ENCODE measurements at places on chromosomes 2 and 18.

DNA sequence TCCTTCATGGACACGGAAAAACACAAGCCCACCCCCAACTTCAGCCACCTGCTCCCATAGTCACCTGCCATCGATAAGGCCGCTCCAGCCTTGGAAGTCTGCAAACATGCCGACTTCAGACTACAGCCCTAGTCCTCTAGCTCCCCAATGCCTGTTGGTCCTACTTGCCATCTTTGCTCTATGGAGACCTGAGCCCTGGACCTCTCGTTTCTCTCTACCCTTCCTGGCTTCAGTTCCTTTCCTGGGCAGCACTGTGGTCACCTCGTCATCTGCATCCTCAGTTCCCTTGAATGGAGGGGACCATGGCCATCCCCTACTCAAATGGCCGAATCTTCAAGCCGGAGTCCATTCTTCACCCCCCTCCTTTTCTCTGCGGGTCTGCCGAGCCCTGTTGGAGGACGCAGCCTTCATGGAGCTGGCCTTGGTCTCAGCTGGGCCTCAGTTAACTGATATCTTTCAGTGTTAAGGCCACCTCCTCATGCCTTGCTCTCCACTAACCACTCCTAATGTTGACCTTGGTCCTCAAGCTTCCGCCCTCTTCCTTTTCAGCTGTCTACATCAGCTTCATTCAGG is 47.7 kb upstream of the GBX2 start:
- DNase-seq: no peak

- no peak for DNase-seq
Observed at GRCh38 chr2:143524119-143524553, 394.9 kb downstream of the ARHGAP15 start.

DNA sequence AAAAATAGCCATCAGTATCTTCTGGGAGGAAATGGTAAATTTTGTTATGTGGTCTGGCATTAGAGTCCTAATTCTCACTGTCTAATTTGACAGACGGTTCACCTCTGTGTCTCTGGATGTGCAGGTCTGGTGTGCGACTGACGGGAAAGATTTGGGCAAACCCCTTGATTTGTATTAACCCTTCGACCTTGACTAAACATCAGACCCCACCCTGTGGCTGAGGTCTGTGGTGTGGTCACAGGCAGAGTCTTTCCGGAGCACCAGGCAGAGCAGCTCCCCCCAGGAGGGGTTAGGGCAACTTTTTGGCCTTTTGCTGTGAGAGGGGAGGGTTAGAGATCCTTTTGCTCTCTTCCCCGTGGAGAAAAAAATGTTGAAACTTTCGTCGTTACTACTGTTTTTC is 6.4 kb downstream of the TWIST2 start:
- no peak for DNase-seq

- DNase-seq: no peak
Observed at GRCh38 chr18:9987345-9987744, 73.5 kb downstream of the VAPA start.

DNA sequence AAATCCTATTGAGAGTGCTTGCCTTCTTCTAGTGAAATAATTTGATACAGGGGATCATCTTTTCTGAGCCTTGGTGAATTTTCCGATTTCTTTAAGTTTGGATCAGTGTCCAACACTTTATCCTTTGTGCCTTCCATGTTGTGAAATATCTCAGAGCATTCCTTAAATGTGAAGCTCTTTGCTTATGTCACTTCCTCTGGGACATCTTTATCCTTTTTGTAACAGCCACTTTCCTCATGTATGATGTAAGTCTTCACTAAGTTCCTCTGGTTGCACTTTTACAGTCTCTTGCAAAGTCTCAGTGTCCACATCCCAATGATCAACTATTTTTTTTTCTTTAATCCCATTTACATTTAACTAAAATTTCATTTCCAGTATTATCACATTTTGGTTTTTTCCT is 254.2 kb downstream of the EN1 start:
- DNase-seq: no peak

DNA sequence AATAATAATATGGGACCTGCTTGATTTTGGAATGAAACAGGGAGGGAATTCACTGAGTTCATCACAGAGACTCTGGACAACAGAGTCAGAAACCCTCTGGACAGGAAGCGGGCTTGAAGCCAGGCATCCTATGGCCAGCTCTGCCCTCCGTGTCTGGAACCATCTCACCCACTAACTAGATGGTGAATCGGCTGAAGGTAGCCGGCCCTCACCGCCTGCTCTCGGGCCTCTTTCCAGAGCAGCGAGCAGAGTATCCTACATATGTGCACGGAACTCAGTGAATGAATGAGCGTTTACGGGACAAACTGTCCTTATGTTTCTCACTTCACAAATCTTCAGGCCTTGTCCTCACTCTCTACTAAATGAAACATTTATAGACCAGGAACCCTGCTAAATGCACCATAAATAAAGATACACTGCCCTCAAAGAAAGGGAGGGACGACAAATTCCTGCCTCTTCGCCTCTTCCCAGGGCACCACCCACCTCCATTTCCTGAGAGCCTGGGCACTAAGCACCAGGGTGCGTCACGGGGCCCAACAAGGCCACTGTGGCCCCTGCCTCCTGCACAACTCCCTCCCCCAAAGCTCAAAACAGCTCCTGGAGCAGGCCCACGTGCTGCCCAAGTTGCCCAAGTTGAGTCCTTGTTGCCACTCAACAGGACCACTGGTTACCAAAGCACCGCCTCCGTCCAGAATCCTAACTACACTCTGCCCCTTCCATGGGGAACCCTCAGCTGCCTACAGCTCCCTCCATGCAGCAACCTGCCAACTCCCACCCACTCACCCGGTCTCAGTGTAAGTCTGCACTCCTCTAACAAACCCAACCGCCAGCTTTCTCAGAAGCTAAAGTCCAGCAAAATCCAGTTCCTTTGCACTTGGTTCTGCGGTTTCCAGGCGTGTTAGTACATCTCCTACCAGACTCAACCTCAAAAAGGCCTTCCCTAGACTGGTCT is 1.7 kb downstream of the TBC1D8 start:
- DNase-seq: no peak

GRCh38 chr2:30860726-30861125 is 53.5 kb upstream of the CAPN13 start:
- DNase-seq: no peak

GRCh38 chr2:15517793-15518192 is 43.3 kb downstream of the NBAS start:
- no peak for DNase-seq

- no peak for DNase-seq
Observed at GRCh38 chr18:22047485-22047884, 121.9 kb upstream of the GATA6 start.

DNA sequence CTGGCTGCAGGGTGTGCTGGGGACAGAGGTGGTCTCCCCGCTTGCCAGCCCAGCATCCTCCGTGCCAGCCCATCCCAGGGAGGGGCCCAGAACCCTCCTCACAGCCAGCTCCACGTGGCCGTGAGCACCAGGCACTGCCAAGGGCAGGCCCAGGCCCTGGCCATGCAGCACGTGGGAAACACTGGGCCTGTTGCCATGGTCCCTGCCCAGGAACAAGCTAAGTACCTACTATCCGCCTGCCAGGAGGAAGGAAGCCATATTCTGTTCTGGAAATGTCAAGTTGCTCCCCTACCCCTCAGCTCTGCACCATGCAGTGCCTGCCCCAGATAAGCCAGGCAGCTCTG is 250.6 kb downstream of the CYP26B1 start:
- peak; percentile 36 for DNase-seq

DNA sequence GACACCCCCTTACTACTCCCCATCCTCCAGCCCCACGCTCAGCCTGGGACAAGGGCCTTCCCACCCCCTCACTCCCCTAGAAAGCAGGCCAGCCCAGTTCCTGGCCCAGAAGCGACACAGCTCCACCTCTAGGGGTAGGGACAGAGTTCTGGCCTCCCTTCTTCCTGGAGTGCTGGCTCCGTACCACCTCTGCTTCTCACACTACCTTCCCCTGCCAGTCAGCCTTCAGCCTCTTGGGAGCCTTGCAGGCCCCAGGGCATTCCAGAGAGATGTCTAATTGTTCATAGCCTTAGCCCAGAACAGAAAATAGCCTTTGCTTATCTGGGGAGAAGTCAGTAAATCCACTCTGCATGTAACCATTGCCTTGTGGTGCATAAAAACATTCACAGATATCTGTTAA is 13.1 kb upstream of the CATIP start:
- no peak for DNase-seq

- DNase-seq: no peak
Observed at GRCh38 chr2:163338270-163338669, 397.5 kb downstream of the FIGN start.

DNA sequence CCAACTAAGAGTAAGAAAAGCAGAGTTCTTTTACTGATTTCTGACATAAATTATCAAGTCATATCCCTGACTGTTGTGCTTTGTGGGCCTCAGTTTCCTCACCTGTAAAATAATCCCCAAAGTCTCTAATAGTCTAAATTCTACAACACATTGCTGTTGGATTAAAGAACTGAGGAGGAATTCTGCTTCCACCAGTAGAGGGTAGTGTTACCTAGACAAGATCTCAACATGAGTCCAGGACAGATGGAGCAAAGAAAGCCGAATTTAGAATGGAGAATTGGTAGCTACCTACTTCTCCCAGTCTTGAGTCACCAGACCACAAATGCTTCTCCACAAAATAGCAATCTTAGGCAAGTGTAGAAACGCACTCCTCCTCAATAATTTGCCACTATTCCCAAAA is 462.5 kb upstream of the FSHR start:
- DNase-seq: no peak

Measured in liver (tissue), 10 donors.